ENCODE measurements at places on chromosomes 2 and 18.

- DNase-seq, result no peak
Observed at GRCh38 chr2:152386266-152386665, 51.3 kb downstream of the FMNL2 start.

DNA sequence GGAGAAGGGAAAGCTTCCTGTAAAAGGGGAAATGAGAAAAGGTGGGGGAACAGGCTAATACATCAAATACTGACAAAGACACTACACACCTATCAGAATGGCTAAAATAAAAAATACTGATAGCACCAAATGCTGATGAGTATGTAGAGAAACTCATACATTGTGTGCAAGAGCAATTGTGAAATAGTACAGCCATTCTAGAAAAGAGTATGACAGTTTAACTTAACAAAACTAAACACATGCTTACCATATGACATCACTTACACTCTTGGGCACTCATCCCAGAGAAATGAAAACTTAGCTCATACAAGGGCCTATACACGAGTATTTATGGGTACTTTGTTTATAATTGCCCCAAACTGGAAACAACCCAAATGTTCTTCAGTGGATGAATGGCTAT lies 53.4 kb downstream of the ZNF638 start:
- no peak for DNase-seq

GRCh38 chr2:138771534-138771933 lies 8.7 kb downstream of the NXPH2 start:
- no peak for DNase-seq

GRCh38 chr2:121287146-121287798 lies 2.3 kb upstream of the TFCP2L1 start:
- no peak for DNase-seq

DNA sequence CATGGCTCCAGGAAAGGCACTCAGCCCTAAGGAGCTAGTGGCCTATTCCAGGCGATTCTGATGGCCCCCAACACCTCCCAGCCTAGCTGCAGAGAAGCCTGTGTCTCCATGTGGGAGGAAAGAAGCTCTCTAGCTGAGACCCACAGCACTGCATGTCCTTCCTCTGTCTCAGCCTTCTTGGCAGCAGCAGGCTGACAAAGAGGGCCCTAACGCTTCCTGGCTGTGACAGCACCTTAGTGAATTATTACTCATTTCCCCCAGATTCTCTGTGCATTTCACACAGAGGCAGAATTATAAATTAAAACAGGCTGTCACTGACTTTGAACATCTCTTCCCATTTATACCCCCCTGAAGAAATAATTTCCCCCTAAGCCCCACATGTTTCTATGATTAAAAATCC lies 206.8 kb downstream of the CLIP4 start:
- DNase-seq, result no peak

DNA sequence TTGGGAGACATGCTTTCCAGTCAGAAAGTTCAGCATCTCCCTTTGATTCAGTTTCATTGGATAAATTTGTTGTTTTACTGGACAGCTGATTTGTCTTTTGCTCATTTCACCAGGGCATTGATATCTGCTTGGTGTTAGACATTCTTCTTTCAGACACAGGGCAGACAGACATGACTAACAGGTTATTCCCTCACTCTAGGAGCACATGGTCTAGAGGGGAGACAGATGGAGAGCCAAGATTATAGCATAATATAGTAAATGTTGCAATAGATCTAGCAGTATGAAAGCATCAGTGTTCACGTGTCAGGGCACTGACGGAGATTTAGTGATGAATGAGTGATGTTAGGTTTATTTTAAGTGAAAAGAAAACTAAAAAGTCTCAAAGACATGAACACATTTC lies 187.0 kb upstream of the CYRIA start:
- DNase-seq, result no peak

GRCh38 chr2:188176620-188177019 lies 115.1 kb upstream of the GULP1 start:
- DNase-seq, result no peak

GRCh38 chr2:165219481-165219880 lies 15.6 kb upstream of the SCN3A start:
- DNase-seq, result no peak

GRCh38 chr2:22513563-22513962 lies 871.4 kb upstream of the KLHL29 start:
- no peak for DNase-seq

- no peak for DNase-seq
Observed at GRCh38 chr2:21910832-21911507, 787.2 kb downstream of the TDRD15 start.

DNA sequence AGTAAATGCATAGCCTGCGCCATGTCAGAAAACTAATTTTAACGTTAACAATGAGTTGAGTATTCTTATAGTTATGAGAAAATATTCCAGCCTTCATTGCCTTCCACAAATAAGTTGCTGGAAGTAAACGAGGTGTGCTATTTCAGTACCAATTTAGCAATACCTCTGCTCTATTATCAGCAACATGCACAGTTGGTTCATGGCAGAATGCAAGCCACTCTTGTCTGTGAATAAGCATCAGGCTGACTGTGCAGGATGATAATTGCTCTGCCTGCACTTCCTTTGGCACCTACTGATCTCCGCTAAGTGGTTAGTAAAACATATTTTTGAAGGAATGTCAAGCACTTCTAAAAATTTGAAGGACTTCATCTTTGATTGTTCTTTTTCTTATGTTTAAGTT lies 261.9 kb upstream of the SIX3 start:
- DNase-seq, result no peak

GRCh38 chr18:331221-331821 lies 63.5 kb upstream of the THOC1 start:
- no peak for DNase-seq

DNA sequence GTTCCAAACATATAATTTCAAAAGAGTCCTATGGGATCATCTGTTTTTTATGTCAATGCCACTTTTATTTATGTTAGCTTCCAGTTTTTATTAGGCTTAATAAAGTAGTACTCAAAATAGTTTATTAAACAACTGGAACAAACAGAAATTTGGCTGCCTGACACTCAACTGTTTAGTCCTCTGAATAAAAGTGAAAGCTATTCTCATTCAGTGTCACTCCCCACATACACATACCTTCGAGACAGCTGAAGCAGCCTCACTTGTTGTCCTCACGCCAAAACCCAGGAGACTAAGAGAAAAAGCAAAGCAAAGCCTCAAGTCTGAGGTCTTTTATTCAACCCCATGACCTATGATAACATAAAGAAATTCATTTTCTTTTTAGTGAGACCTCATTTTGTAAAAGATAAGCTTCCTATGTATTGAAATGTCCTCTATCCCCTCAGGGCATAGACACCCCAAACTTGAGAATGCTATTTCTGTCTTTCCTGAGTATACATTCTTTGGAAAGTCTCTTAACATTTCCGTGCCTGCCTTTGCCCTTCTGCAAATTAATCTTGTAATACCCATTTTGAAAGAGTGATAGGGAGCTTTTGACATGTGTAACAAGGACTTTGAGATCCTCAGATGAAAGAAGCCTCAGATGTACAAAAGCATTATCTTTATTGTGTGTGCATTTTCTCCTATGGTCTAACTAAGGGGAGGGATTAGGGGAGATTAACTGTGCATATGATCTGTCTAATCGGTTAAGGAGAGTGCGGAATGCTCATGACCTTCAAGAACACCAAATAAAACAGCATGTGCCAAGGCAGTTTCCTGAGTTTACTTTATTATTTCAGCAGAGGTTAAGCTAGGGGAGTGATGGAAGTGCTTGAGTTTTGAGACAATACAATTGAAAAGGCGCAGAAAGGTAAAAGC lies 1523.7 kb upstream of the PIK3C3 start:
- DNase-seq, result no peak

DNA sequence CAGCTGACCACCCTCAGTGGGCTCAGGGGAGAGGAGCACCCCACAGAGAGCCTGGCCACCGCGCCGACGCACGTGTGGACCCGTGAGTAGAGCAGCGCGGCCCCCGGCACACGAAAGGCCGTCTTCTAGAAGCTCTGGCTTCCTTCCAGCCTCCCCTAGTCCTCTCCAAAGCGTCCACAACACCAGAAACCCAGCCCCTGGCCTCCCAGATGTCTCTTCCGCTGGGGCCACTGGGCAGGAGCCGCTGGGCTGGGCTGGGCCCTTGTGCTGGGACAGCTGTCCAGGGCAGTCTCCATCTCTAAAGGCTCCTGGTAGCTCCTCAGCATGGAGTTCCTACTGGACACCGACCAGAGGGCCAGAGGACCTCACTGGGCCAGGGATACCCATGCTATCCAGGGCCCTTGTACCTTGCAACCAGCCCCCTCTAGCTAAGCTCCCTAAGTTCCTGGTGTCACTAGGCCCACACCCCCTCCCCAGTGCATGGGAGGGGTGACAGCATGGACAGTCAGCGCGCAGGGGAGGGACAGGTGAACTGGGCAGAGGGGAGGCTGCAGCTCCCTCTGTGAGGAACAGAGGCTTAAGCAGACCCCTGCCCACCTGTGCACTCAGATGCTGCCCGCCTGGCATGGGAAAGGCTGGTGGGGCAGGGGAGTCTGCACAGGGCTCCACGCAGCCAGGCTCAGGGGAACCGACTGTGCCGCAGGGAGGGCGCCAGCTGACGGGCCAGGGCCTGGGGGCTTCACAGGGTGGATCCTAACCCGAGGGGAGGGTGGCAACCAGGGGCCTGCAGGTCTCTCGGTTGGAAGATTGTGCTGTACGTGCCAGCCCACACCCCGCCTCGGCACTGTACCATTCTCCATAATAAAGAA lies 32.9 kb downstream of the MTERF4 start:
- DNase-seq, result no peak

- DNase-seq, result no peak
Observed at GRCh38 chr2:226558418-226558817, 241.2 kb downstream of the IRS1 start.

- DNase-seq, result no peak
Observed at GRCh38 chr2:240569998-240570530, 1.8 kb downstream of the RNPEPL1 start.

DNA sequence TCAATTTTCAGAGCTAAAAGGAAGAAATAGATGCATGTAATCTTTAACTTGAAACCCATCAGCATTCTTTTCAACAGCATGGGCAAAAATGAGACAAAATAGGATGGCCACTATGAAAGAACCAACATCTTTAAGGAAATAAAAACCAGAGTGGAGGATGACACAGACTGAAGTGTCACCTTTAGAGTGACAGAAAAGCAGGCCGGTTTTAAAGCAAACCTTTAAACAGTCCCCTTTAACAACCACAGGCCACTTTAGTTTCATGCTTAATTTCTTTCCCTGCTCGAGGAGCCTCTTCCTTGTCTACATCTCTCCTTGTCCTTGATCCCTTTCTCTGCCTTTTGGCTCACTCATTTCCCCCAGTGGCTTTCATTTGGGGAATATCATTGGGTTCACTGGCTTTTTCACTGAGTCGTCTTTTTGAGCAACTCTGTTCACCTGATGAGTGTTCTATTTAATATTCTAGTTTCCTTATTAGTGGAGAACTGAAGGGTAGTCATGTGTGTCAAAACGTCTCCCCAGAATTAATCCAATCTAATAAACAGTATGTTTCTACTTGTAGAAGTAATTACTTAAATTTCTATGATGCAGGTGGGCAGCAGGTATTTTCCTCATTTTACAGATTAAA lies 72.5 kb downstream of the DOCK10 start:
- DNase-seq, result no peak

GRCh38 chr18:55064760-55065159 lies 105.5 kb upstream of the CCDC68 start:
- DNase-seq, result no peak

GRCh38 chr2:134190062-134190806 lies 63.6 kb upstream of the MGAT5 start:
- DNase-seq, result no peak

DNA sequence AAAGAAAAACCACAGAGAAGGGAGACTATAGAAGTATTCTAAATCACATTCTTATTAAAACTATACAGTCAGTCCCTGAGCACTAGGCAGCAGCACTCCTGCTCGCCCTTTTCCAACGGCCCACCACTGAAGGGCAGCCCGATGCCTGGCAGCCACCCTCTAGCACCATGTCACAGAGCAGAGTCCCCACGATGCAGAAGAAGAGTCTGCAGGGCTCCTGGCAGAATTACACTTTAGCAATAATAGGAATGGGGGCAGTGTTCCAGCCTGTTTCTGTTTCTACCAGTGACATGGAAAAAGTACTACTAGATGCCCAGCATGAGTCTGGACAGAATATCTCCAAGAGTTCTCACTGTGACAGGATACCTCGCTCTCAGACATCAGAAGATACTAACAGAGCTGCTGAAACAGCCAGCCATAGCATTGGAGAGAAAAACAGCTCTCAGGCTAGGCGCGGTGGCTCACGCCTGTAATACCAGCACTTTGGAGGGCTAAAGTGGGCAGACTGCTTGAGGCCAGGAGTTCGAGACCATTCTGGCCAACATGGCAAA lies 87.6 kb downstream of the C2orf74 start:
- no peak for DNase-seq

GRCh38 chr18:8290435-8290834 lies 318.8 kb upstream of the RAB12 start:
- DNase-seq, result no peak

DNA sequence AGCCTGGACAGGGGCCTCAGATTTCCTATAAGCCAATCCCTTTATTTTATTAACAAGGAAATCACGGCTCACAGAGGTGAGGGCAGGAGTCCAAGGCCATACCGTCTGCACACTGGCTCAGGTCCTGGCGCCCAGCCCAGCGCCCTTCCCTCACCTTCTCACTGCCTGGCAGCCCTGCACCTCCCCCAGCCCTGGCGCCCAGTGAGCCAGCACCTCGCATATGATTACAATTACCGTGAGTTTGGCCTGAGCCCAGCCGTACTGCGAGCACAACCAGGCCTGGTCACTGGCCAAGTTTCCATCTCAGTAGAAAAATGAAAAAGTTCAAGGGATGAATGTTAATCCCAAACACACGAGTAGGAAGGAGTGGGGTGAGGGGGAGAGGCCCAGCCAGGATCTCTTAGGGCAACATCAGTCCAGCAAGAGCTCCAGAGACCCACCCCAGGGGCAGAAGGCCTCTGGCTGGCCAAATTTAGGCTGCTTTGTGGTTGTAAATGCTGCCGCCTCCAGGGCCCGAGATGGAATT lies 68.4 kb downstream of the MCFD2 start:
- peak; percentile 91 for DNase-seq

DNA sequence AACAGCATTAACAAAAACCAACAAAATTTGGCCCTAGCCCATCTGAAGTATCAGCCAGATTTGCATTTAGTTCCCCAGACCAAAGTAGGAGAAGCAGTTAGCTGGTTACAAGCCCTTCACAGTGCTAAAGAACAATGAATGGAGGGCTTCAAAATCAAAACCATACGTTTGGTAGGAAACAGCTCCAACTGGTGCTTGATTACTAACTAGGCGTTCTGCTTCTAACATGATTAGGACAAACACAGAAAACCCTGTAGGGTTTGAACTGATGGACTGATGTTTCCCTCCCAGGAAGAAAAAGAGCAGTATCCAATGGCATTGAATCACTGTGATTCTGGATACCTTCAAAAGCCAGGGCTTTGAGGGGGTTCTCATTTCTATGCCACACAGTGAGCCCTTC lies 20.5 kb upstream of the STAT4 start:
- DNase-seq, result no peak

DNA sequence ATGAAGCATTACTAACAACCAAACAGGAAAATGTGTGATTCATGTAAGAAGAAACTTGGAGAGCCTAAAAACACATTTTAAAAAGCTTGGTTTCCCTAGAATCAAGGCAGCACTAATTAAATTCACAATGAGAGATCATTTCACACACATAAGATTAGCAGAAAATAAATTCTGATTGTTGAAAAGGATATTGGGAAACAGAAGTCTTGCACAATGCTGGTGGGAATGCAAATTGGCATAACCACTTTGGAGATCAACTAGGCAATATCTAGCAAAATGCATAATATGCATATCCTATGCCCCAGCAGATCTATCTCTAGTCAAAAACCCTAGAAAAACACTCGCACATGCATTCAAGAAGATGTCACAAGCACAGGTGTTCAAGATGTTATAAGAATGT lies 75.3 kb upstream of the SIX3 start:
- DNase-seq, result no peak

Data from heart right ventricle (tissue), 16 donors.